NCI-H2171 (cell line): ENCODE measurements at places on chromosomes 2 and 18.

DNA sequence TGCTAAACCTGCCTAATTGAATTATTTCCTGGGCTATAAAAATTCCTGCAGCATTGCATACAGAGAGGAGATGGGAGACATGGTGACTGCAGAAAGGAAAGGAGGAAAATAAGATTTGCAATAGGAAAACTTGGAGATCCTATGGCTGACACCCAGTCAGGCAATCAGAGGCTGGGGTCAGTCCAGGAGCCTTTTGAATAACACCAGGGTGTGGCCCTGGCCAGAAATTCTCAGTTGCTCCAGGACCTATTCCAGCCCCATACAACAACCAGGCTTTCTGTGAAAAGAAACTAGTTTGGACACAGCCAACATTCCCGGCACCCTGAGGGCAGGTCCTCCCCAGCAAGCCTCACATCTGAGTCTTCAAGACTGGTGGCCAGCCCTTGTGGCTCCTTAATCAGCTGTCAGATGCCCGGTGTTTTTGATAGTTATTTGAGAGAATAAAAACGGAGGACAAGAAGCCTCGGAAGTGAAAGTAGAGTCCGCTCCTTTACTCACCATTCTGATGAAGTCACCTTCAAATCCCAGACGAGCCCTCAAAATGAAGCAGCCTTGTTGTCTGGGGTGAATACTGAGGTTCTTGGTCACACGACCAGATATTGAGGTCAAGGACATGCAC is 31.1 kb upstream of the GMCL1 start:
- DNase-seq: no peak

- DNase-seq: no peak
Measured at GRCh38 chr2:168210216-168210894, 37.0 kb downstream of the STK39 start.

DNA sequence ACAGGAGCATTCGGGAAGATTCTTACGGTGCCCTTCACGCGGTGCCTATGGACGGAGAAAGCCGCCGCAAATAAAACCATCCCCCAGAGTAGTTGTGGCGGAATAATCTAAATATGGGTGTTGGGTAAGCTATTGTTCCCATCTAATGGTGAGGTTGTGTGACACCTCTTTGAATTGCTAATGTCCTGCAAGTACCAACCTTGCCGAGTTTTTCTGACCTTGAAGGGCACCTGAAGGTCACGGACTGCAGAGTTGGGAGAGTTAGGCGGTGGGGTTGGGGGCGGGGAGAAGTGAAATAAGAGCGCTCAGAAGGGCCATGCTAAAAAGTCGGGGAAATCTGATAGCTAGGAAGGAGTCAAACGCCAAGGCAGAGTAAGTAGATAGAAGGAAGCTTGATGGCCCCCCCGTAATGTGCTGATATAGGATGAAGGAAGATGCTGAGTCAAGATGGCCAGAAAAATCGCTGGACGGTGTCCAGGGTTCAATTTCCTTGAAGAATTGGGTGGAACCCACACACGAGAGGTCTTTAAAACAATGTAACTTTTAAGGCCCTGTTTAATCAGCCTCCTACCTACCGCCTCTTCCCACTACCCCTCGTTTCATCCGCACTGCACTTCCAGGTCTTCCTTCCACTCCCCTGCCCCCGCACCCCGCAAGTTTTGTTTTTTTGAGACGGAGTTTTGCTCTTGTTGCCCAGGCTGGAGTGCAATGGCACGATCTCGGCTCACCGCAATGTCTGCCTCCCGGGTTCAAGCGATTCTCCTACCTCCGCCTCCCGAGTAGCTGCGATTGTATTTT is 600 bp downstream of the KATNAL2 start:
- DNase-seq: peak; percentile 8

DNA sequence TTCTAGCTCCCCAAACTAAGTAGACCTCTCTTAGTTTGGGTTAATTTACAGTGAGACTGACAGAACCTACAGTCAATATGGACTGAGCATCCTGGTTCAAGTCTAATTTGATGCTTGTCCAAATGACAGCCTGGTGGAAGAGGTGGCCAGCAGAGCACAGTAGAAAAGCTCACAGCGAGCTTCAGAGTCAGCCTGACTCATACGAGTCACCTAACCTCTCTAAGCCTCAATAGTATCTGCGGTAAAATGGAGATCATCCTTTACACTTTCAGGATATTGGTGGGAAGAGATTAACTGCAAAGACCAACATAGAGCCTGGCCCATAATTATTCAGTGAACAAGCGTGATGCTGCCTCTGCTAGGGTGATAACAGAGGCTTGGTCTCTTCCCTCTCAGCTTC is 54.5 kb downstream of the DOCK10 start:
- no peak for DNase-seq

- no peak for DNase-seq
Measured at GRCh38 chr2:13495051-13495450, 778.3 kb downstream of the TRIB2 start.

DNA sequence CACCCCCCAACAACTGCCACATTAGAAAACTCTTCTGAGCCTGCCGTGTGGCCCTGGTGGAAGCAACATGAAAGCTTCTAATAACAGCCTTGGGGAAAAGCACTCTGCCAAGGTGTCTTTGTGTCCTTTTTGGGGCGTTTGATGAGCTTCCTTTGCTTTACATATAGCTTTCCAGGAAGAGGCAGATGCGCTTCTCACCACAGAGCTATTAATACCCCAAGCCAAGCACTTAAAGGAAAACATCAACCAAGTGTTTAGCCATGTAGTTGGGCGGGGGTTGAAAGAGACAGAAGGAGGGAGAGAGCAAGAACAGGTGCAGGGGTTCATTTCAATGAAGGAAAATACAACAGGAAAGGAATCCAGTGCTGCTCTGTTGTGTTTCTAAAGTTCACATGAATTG is 176.1 kb downstream of the VAPA start:
- no peak for DNase-seq

- no peak for DNase-seq
Measured at GRCh38 chr2:102126169-102126568, 16.4 kb upstream of the IL1R1 start.

DNA sequence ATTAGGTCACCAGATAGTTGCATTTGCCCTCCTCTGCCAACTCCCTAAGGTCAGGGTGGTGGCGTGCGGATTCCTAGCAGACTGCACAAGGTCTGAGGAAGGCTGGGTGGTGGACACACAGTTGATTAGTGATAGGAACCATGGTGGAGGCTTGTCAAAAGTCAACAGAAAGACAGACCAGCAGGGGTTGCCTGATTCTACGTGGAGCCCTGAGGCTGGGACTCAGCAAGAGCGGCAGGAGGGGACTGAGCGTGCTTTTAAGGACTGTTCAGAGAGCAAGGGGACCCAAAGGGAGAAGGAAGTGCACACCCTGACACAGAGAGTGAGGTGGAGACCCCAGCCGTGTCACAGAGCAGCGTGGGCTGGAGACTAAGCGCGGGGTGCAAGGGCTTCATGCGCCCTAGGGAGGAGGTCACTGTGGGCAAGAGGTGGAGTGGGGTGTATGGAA is 513.2 kb downstream of the RNF144A start:
- DNase-seq: no peak

DNA sequence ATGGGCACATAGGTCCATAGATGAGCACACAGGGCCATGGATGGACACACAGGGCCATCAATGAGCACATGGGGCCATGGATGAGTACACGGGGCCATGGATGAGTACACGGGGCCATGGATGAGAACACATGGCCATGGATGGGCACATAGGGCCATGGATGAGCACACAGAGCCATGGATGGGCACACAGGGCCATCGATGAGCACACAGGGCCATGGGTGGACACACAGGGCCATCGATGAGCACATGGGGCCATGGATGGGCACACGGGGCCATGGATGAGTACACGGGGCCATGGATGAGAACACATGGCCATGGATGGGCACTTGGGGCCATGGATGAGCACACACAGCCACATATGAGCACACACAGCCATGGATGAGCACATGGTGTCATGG is 192.6 kb upstream of the HDAC4 start:
- DNase-seq: no peak

DNA sequence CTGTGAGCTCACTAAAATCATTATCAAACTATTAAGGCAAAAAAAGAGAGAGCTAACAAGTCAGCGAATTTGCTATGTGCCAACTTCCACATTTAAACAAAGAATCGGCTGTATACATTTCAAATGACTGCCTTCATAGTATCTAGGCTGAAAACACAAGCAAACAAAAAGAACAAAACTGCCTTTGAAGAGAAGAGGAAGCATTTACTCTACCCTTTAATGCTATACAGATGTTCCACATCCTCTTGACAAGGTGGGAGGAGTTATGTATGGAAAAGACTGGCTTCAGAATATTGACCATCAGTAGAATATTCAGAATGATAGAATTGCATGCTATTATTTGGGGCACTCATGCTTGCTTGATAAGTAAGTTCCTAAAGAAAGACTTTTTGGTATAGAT is 741.7 kb downstream of the PLCL1 start:
- DNase-seq: no peak

GRCh38 chr2:99348173-99348572 is 11.0 kb downstream of the EIF5B start:
- no peak for DNase-seq

GRCh38 chr2:185745864-185746859 is 7.6 kb downstream of the FSIP2 start:
- no peak for DNase-seq

GRCh38 chr2:27803046-27803445 is 31.5 kb downstream of the MRPL33 start:
- no peak for DNase-seq

DNA sequence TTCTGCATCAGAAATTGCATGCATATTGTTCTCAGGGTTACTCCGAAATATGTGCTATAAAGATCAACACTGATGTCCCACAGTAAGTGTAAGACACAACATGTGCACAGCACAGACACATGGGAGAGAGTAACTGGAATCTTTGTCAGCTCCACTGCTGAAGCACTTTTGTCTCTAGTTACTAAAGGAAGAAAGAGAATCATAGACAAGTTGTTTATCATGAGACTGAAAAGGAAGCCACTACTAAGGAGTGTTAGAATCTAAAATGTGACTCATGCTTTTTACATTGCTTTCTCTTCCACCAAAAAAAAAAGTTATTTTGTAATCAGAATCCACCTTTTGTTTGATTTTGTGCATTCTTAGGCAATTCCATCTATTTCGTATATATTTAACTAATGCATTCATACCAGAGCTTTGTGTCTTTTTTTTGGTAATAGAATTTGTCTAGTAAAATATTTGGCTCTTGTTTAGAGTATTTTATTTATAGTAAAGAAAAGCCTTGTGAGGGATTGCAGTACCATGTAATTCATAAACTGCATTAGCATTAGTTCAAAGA is 502.4 kb downstream of the FBXO15 start:
- DNase-seq: no peak

DNA sequence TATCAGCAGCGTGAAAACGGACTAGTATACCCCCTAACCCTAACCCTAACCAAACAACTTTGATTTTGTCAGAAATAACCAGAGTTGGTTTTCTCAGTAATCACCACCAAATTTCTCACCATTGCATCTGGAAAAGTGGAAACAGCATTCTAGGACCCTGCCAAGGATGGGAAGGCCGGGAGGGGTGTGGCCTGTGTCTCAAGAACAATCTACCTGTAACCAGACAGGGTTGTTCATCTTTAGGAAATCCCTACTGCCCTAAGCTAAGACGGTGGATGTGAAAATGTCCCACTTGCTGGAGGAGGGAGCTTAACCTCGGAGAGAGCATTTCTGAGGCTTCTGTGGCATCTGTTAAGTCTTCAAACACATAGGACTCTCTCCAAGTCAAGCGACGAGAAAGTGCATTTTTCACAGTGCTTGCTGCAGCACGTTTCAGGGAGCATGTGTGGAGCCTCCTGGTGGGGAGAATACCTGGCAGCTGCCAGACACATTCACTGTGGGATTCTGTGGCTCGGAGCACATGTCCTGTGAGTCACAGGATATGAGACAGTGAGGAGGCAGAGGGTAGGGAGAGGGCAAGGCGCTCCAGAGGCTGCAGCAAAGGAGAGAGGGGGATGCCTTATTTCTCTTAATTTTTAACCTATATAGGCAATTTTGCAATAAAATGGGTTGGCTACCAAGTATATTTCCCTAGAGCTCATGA is 207.5 kb downstream of the SPP2 start:
- DNase-seq: peak; percentile 10

GRCh38 chr2:176122683-176123410 is at the start of gene HOXD9:
HOXD9 (plus strand) TSS chr2:176122719; CDS start chr2:176122769, 50 bp downstream.
- no peak for DNase-seq

- DNase-seq: no peak
Measured at GRCh38 chr2:210049831-210050230, 47.4 kb downstream of the RPE start.

DNA sequence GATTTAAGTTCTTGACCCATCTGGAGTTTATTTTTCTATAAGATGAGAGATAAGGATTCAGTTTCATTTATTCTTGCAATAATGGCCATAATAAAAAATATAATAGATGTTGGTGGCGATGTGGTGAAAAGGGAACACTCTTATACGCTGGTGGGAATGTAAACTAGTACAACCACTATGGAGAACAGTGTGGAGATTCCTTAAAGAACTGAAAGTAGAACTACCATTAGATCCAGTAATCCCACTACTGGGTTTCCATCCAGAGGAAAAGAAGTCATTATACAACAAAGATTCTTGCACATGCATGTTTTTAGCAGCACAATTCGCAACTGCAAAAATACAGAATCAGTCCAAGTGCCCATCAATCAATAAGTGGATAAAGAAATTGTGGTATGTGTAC is 1040.5 kb upstream of the GYPC start:
- DNase-seq: no peak

DNA sequence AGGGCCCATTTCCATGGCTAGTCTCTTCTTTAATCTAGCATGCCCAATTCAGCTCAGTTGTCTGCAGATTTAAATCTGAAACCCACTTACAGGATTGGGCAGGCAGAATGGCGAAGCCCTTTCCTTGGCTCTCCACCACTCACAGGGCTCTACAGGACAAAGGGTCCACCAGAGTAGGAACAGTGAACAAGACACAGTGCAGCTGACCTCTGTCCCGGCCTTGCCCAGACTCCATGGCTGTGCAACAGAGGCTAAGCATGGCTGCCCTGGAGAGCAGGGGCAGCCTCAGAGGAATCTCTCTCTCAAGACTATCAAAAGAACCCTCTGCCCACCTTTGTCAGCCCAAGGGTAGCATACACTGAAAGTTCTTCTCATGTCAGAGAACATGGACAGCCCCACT is 9.7 kb upstream of the ATP6V1B1 start:
- no peak for DNase-seq

GRCh38 chr2:44510246-44510645 is 148.5 kb downstream of the CAMKMT start:
- no peak for DNase-seq
